ENCODE measurements at places on chromosomes 6 and 20. TPM values are rescaled to one million over a fixed set of nuclear protein-coding genes. Genes with fewer than 3 reads are reported as not detected.

- DNase-seq, result no peak
Measured at GRCh38 chr6:124799638-124800037, 162.6 kb upstream of the RNF217 start.

Gene FGD2
- 8.0 TPM for total RNA-seq

Gene NTSR1
- not detected for total RNA-seq

Gene GJA10
- total RNA-seq, result not detected

DNA sequence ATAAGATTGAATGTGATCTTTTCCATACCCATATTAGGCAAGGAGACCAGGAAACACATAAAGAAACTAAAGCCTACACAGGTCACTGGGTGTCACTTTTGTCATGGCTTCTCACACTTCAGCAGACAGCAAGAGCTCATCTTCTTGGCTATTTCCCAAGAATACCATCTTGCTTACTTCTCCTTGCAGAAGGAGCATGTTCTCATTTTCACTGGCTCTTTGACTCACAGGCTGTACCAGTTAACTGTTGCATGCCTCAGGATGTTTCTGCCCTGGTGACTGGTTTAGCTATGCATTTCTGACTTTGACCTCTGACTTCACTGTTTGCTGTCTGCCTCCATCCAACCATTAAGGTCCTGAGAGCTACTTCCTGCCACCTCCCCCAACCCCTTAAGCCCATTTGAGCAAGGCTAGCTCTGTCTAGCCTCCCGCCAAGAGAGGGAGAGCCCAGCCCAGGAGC lies 40.3 kb upstream of the OGFRL1 start:
- no peak for DNase-seq

DNA sequence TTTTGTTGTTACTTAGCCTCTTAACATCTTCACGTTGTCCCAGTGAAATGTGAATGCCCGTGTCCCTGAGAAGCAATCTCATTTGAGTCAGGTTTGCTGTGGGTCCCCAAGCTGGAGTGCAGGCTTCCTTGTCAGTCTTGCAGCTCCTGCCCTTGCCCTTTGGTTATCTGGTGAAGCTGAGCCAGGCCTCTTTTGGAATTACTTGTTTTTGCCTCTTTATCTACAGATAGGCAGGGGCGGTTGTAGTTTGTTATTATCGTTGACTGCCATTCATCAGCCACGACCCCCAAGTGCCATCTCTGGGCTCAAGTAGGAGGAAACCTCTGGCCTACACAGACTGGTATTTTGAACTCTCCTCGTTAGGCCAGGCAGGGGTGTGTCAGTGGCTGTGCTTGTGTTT lies 2.2 kb downstream of the TMEM14C start:
- DNase-seq, result no peak

Gene PSORS1C1
- 1.5 TPM for total RNA-seq

GRCh38 chr6:162371121-162371520 lies 356.4 kb downstream of the PRKN start:
- no peak for DNase-seq

Data from left ventricle myocardium superior (tissue), 1 donor.